Activated CD8-positive, alpha-beta memory T cell treated with anti-CD3 and anti-CD28 coated beads for 36 hours (primary cell): ENCODE measurements at places on chromosomes 7 and 10. TPM values are rescaled to one million over a fixed set of nuclear protein-coding genes. Genes with fewer than 3 reads are reported as not detected.

The OR6V1 gene
- total RNA-seq, result not detected

The GRID1 gene
- total RNA-seq, result not detected

The TRIM56 gene
- total RNA-seq, result 28.5 TPM

The IGF2BP3 gene
- 0.67 TPM for total RNA-seq

The NKX1-2 gene
- not detected for total RNA-seq

The SPDYE3 gene
- not detected for total RNA-seq

The CPA5 gene
- 2.1 TPM for total RNA-seq

The ARMC10 gene
- 52.2 TPM for total RNA-seq

The PSPH gene
- 39.5 TPM for total RNA-seq

The OLAH gene
- total RNA-seq, result 0.21 TPM

The FOXI2 gene
- total RNA-seq, result not detected

The LCOR gene
- 29.2 TPM for total RNA-seq

The TDRD1 gene
- total RNA-seq, result 0.27 TPM

The PRKG1 gene
- total RNA-seq, result not detected

The CYP3A4 gene
- total RNA-seq, result not detected

The SLC26A4 gene
- total RNA-seq, result 5.6 TPM

The TMEM140 gene
- total RNA-seq, result 2.8 TPM

The CCZ1B gene
- total RNA-seq, result 43.8 TPM

The STEAP1 gene
- 0.40 TPM for total RNA-seq

The ORAI2 gene
- total RNA-seq, result 56.4 TPM

The GCK gene
- total RNA-seq, result 1.8 TPM

The TIMM23 gene
- total RNA-seq, result 108 TPM

The PDK4 gene
- total RNA-seq, result not detected

The STX1A gene
- total RNA-seq, result 22.2 TPM

The RGS10 gene
- 152 TPM for total RNA-seq

The TEX36 gene
- not detected for total RNA-seq

The NPC1L1 gene
- not detected for total RNA-seq

The CTAGE6 gene
- total RNA-seq, result 0.52 TPM

The HSPA14 gene
- 43.1 TPM for total RNA-seq

The CCDC3 gene
- total RNA-seq, result not detected

The ARHGEF35 gene
- 4.9 TPM for total RNA-seq

The PHKG1 gene
- 1.3 TPM for total RNA-seq

The ADRB1 gene
- total RNA-seq, result 0.57 TPM

The GIMAP6 gene
- total RNA-seq, result 27.4 TPM

The BUB3 gene
- 277 TPM for total RNA-seq

The CACNB2 gene
- not detected for total RNA-seq

The SRGN gene
- 673 TPM for total RNA-seq

The CRPPA gene
- 1.5 TPM for total RNA-seq

The CFAP70 gene
- total RNA-seq, result 0.72 TPM

The PARP12 gene
- 19.5 TPM for total RNA-seq

The GTPBP4 gene
- total RNA-seq, result 147 TPM

The GPER1 gene
- total RNA-seq, result not detected

The AGAP3 gene
- 48.5 TPM for total RNA-seq

The PLEKHS1 gene
- total RNA-seq, result not detected

The ELMO1 gene
- total RNA-seq, result 67.7 TPM
